ENCODE measurements at places on chromosomes 2 and 18.

- DNase-seq, result no peak
Observed at GRCh38 chr18:61992923-61993322, 100.1 kb upstream of the RNF152 start.

DNA sequence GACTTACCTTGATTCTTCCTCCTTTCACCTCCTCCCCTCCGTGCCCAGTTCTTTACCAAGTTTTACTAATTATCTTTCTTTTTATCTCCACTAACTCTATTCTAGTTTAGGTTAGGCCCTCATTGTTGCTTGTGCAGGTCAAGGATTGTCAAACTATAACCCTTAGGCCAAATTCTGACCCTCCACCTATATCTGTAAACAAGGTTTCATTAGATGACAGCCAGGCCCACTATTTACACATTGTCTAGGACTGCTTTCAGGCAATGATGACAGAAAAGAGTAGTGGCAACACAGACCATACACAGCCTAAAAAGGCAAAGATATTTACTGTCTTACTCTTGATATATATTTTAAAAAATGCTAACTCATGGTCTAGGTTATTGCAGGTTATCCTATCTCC lies 212.0 kb downstream of the RAD51AP2 start:
- no peak for DNase-seq

- DNase-seq, result no peak
Observed at GRCh38 chr2:106184857-106185256, 9.2 kb downstream of the UXS1 start.

DNA sequence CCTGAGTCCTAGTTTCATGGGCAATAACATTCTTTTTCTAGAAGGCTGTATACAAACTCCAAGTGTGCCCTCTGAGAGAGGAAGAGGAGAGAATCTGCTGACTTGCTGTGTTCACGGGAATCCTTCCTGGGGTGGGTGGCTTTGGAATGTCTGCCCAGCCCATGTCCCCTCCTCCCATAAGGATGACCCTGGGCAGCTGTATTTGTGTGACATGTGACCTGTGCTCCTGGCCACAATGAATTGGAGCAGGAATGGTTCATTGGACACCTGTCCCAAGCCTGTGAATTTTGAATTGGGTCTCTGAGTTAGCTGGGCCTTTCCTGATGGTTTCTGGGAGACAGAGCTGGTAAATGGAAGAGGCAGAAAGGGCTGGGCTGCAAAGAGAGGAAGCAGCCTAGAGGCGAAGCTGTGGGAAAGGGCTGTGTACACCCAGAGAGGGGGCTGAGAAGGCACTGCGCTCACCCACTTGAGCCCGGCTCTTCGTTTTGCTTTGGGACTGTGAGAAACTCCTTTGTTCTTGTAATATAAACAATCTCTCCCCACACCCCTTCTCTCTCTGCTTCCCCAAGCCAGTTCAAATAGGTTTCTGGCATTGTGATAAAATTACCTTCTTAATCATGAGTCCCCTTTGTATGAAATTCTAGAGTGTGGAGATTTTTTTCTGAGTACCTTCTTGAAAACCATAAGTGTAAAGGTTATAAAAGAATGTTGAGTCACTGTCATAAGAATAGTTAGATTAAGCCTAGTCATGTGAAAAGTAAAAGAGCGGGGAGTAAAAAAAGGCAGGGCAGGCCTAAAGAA lies 49.8 kb downstream of the SLC4A5 start:
- no peak for DNase-seq

GRCh38 chr2:16630463-16630862 lies 35.2 kb downstream of the CYRIA start:
- no peak for DNase-seq

DNA sequence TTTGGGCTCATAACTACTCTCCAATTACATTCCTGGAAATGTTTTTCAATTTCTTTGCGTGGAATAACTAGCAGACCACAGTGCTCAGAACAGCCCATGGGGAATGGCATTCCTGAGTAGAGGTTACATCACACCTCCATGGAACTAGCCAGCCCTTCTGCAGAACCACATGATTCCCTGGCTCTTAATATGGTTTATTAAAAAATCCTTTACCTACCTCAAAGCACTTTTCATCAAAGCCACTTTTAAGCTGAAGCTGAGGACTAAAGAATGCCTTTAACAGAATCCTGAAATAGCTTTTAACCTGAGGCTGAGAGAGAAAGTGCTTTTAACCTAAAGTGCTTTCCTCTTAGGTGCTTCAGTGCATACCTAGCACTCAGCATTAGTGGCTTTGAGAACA lies 376.3 kb downstream of the ARHGAP15 start:
- DNase-seq, result no peak

DNA sequence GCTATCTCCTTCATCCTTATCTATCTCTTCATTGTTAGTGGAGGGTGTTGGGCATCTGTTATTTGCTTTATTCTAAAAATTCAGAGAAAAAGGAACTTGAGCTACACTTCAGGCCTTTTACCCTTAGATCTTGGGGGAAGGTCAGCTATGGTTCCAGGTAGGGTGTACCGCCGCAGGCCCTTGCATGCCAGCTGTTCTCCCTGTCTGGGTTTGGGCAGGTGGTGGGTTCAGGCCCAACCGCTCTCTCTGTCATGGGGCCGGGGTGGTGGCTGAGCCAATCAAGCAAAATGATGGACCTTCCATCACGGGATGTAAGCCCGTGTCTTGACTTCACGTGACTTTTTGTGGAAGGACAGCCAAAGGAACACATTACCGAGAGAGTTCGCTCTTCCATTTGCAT lies 231.1 kb downstream of the LDLRAD4 start:
- DNase-seq, result no peak

DNA sequence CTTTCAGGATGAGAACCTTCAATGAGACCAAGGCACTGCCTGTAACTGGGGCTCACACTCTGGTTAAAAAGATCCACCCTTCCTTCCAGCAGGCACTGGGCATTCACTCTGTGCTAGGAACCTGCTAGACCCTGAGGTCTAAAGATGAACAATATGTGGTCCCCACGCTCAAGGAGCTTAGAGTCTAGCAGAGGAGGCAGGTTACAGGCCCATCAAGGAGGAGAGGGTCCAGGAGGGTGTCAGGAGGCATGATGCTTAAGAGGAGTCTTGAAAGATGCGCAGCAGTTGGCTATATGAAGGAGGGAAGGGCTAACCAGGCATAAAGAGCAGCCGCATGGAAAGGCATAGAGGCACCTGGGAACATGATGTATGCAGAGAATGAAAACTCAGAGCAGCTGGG lies 4.5 kb downstream of the ANKRD53 start:
- DNase-seq, result no peak

GRCh38 chr2:28991460-28991859 lies 10.4 kb downstream of the TOGARAM2 start:
- DNase-seq, result no peak

DNA sequence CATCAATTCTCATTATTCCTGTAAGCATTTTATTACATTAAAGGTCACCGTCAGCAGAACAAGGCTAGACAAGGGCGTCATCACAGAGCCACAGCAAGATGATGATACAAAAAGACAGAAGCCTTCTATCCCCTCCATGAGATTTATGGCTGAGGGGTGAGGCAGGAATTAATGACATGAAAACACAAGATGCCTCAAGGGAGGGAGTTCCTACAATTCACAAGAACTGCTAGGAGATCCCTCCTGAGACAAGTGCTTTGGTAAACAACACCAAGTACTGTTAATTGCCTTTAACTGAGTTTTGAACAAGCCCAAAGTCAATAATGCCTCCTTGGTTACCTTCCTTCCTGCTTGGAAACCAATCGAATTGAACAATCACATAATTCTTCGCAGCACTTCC lies 14.1 kb downstream of the ADD2 start:
- DNase-seq, result no peak

- no peak for DNase-seq
Observed at GRCh38 chr18:21629089-21629832, 17.1 kb downstream of the SNRPD1 start.

DNA sequence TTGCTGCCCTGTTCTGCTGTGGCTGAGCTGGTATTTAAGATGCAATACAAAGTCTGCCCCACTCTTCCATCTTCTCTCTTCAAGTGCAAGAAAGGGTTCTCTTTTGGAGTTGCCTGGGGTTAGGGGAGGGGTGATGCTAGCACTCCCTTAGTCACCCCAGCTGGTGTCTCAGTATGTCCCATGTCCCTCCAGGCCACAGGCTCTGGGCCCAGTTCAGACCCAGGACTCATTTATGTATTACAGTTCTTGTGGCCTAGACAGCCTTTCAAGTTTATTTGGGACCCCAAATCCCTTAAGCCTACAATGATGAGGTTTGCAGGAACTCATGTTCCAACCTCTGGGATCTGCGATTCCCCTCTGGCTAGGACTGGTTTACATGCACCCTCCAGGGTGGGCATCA lies 47.2 kb upstream of the CCDC141 start:
- DNase-seq, result no peak

DNA sequence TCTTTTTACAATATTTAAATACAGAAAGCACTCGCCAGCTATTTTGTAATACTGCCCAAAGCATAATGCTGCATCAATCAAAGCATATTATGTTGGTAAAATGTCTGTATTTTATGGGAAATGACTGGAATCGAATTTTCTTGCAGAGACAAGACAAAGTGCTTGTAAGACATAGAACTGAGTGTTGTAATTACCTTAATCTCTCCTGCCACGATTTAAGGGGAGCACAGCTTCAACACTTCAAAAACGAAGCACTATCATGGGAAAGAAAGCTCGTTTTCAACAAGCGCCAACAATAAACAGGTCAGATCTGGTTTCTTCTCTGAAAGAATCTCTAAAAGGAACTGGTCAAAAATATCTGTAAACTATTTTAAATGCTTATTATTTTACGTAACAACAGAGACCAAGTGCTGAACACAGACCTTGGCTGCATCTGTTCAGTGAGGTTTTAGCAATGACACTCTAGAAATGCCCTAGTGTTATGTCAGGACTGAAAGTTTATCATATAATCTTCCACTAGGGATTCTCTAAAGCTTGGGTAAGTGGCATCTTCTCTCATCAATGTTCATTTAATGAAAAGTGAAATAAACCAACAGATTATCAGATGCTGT lies 19.0 kb downstream of the RND3 start:
- DNase-seq, result no peak

GRCh38 chr2:69545477-69545932 lies 98.0 kb downstream of the AAK1 start:
- DNase-seq, result no peak

DNA sequence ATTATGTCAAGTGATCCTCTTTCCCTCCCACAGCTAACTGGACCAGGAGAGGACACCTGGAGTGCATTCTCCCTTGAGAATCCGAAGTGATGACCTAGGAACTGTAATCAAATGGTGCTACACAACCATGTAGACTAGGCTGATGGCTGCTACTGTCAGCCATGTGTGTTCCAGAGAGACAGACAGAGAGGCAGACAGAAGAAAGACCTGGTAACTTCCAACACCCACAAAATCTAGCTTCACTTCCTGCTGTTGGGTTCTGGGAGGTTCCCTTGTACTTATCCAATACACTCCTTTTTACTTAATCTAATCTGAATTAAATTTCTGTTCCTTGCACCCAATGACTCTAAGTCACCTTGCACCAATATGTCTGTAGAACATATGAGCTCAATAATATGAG lies 72.3 kb downstream of the AAK1 start:
- DNase-seq, result no peak

DNA sequence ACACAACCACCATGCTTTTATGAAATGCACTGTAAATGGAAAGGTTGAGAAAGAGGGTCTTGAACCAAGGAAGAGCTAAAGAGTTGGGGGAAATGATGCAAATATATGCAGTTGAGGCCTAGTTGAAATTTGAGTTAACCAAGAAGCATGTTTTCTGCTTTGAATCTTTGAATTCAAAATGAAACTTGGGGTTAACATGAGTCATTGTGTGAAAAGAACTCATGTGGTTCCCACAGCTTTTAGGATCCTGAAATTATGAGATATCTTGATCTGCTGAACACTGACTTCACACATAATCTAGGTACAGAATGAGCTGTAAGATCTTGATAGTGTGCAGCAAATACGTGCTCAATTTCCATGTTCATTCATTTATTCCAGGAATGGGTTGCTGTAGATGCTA lies 422.9 kb upstream of the TRIB2 start:
- no peak for DNase-seq

DNA sequence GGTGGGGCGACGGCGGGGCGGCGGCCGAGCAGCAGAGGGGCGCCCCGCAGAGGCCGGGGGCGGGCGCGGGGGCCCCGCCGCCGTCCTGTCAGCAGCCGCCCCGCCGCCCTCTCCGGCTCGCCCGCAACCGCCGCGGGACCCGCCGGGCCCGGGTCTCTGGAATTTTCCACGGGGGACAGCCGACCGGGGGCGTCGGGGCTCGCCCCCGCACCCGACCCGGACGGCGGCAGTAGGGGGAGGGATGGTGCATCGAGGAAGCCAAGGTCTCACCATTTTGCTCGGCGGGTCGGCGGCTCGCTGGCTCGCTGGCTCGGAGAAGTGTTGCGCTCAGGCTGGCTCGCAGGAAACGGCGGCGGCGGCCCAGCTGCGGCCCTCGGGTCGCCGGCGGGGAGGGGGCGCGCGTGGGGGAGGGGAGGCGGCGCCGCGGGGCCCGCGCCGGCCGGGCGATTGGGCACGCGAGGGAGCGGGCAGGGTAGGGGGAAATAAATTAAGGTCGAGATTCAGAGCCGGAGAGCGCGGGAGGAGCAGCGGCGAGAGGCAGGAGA lies 405 bp downstream of the PPP3R1 start:
- peak; percentile 68 for DNase-seq

GRCh38 chr2:112972423-112973086 lies 5.3 kb upstream of the IL36G start:
- DNase-seq, result no peak

- DNase-seq, result no peak
Observed at GRCh38 chr2:83531206-83531826, 927.8 kb downstream of the SUCLG1 start.

GRCh38 chr2:150621526-150622213 lies 134.2 kb upstream of the RND3 start:
- DNase-seq, result no peak

DNA sequence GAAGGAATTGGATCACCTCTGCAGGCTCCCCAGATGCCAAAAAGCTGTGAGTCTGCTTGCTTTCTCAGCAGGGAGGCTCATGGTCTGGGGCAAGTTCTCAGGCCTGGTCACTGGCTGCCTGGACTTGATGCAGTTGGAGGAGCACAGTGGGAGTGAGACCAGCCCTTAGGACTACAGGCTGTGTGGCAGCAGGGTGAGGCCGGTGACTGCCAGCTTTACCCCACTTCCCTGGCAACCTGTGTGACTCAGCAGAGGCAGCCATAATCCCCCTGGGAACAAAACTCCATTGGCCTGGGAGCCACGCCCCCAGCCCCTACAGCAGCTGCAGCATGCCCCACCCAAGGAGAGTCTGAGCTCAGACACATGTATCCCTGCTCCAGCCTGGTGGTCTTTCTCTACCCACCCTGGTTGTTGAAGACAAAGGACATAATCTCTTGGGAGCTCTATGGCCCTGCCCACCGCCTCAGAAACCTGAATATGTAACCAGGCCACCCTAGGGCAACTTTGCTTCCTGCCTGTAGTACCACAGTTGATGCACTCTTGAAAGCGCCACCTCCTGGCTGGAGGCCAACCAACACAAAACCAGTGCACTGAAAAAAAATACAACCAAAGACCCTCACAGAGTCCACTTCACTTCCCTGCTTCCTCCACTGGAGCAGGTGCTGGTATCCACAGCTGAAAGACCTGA lies 106.8 kb upstream of the SPATS2L start:
- no peak for DNase-seq
